ENCODE measurements at places on chromosomes 1 and 21. TPM values are rescaled to one million over a fixed set of nuclear protein-coding genes. Genes with fewer than 3 reads are reported as not detected.

DNA sequence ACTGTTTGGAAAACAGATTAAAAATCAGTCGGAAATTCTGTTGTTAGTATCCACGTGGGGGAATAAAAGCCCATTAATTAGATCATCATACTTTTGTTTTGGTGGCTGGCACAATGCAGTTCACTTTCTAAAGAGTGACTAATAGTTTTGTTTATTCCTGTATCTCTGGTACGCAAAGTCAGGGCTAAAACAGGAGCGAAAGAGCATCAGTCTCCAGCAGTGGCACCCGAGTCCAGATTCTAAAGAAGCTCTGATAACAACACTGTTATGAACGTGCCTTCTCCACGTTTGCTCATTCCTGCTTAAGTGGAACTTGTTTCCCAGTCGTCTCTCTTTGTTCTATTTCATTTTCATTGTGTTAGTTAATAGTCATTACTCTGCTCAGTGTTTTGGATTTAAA lies 69.6 kb downstream of the HSPA13 start:
- DNase-seq: no peak

GRCh38 chr1:47211796-47212269 lies 20.2 kb downstream of the TAL1 start:
- no peak for DNase-seq

DNA sequence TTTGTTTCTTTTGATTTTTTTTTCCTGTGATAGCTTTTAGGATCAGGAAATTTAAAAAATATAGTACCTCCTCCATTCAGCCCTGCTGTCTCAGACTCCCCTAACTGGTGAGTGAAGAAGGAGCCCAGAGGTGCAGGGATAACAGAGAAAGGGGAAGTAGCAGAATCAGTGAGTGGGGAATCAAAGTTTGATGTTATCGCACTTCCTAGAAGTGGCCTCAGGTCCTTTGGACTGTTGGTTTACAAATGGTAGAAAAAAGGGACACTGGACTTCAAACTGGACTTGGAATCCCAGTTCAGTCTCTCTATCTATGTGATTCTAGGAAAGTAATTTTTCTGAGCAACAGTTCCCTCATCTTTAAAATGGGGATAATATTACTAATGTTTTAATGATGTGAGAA lies 99.5 kb downstream of the FGGY start:
- no peak for DNase-seq

GRCh38 chr1:215407575-215407974 lies 159.5 kb upstream of the KCTD3 start:
- DNase-seq: no peak

DNA sequence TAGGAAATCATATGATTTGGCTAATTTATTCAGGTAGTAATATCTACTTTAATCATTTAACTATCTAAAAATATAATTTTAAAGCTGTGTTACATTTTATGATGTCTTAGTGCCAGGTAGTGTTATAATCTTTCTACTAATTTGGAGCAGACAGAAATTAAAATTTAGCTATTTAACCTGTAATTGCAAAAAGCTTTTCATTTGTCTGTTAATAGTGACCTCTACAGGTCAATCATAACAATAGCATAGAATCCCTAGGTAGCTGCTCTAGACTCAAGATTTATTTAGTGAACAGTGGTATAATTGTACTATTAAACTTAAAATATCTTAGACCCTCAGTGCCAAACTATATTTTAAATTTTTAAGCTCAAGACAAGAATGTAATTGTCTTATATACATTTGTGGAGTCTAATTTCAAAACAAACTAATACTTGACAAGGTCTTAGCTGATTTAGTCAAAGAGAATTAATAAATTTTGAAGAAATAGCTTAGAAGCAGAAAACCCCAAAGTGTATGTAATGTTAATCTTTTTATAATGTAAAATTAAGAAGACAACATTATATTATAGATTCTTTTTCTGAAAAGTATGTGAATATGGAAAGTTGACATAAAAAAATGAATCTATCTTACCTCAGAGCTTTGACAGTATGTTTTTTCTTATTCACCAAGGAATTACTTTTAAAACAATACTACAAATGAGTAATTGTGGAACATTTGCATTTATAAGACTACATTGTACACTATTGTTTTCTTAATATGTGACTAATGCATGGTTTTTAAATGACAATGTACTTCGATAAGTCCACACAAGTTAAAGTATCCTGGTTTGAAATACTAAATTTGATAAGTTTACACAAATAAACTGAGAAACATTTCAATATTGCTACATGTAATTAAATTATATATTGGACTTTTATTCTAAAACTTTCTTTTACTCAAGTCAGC lies 64.1 kb upstream of the RNPC3 start:
- DNase-seq: no peak

OR10X1 gene
- not detected for total RNA-seq

Measured in Right ventricle myocardium inferior (tissue), 1 donor.